Tibial artery (tissue), 4 donors: ENCODE measurements at places on chromosomes 2 and 18.

GRCh38 chr2:231337807-231338759 is 57.4 kb upstream of the B3GNT7 start:
- no peaks in the 10 kb centered on the region for H3K4me1 ChIP-seq
- no peak overlapping the region for H3K27ac ChIP-seq
- no peaks in the 10 kb centered on the region for H3K27me3 ChIP-seq
- DNase-seq = no peak
- H3K4me3 ChIP-seq = no peak overlapping the region

DNA sequence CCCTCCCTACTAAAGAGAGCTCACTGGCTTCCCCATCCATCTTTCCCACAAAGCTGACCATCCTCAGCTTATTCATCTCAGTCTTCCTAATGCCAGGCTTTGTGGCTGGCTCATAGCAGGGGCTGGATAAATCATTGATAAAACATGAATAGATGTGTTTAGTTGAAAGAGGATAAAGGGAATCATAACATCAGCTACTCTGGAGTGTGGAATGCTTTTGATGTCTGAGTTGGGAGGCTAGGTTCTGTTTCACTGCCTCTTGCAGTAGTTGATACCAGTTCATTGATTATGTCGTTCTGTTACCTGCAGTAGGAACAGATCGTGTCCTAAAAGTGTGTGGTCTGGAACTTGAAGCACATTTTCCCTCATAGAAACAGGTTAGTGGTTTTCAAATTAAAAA is 66.3 kb upstream of the HK2 start:
- H3K36me3 ChIP-seq = no peaks in the 10 kb centered on the region

GRCh38 chr2:18077704-18078103 is 199.2 kb downstream of the KCNS3 start:
- H3K4me1 ChIP-seq = no peaks in the 10 kb centered on the region
- H3K36me3 ChIP-seq = no peaks in the 10 kb centered on the region
- no peaks in the 10 kb centered on the region for H3K27me3 ChIP-seq
- H3K27ac ChIP-seq = no peak overlapping the region

GRCh38 chr18:28112056-28112470 is 64.9 kb downstream of the CDH2 start:
- H3K27me3 ChIP-seq = no peaks in the 10 kb centered on the region
- no peaks in the 10 kb centered on the region for H3K36me3 ChIP-seq
- no peak overlapping the region for H3K4me3 ChIP-seq
- no peak overlapping the region for H3K27ac ChIP-seq
- peaks cover 26% of the 10 kb centered on the region for H3K4me1 ChIP-seq
- DNase-seq = no peak

DNA sequence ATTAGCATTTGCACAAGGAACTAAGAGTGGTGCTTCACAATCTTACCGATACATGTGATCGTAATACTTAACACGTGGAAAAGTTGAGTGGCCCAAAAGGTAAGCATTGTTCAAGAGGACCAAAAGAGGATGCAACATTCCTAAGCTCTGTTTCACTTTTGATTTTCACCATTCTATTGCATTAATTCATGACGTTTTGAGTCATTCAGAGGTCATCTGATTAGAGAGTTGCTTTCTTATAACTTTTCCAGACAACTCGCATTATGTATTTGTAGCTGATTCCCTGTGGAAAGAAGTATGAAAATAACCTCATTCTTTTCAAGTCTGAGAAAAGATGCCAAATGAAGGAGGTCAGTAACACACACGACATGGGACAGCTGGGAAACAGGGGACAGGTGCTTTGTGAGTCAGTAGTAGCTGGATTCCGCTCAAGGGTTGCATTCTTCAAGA is 344.4 kb downstream of the RND3 start:
- no peak for DNase-seq
- no peaks in the 10 kb centered on the region for H3K27me3 ChIP-seq
- H3K36me3 ChIP-seq = no peaks in the 10 kb centered on the region
- no peak overlapping the region for H3K27ac ChIP-seq
- H3K4me1 ChIP-seq = no peaks in the 10 kb centered on the region
- no peak overlapping the region for H3K4me3 ChIP-seq

GRCh38 chr2:28610583-28611201 is 114.8 kb downstream of the PLB1 start:
- no peaks in the 10 kb centered on the region for H3K27me3 ChIP-seq
- H3K4me3 ChIP-seq = no peak overlapping the region
- peak overlapping the region; percentile 80 for H3K27ac ChIP-seq
- peak; percentile 72 for DNase-seq

GRCh38 chr2:3612639-3613523 is 18.0 kb downstream of the COLEC11 start:
- no peaks in the 10 kb centered on the region for H3K36me3 ChIP-seq
- DNase-seq = peak; percentile 57
- no peak overlapping the region for H3K27ac ChIP-seq
- no peak overlapping the region for H3K4me3 ChIP-seq
- no peaks in the 10 kb centered on the region for H3K4me1 ChIP-seq

GRCh38 chr18:63159590-63159989 is 160.0 kb downstream of the BCL2 start:
- no peaks in the 10 kb centered on the region for H3K36me3 ChIP-seq
- H3K27ac ChIP-seq = peak overlapping the region; percentile 76
- H3K4me3 ChIP-seq = no peak overlapping the region
- H3K4me1 ChIP-seq = peaks cover 71% of the 10 kb centered on the region
- H3K27me3 ChIP-seq = no peaks in the 10 kb centered on the region

GRCh38 chr2:186064507-186064906 is 325.9 kb downstream of the FSIP2 start:
- H3K36me3 ChIP-seq = no peaks in the 10 kb centered on the region
- H3K4me1 ChIP-seq = no peaks in the 10 kb centered on the region
- DNase-seq = no peak
- no peaks in the 10 kb centered on the region for H3K27me3 ChIP-seq

GRCh38 chr2:222134654-222135053 is 164.1 kb downstream of the PAX3 start:
- no peak for DNase-seq
- no peaks in the 10 kb centered on the region for H3K27me3 ChIP-seq
- no peaks in the 10 kb centered on the region for H3K4me1 ChIP-seq
- H3K4me3 ChIP-seq = no peak overlapping the region

DNA sequence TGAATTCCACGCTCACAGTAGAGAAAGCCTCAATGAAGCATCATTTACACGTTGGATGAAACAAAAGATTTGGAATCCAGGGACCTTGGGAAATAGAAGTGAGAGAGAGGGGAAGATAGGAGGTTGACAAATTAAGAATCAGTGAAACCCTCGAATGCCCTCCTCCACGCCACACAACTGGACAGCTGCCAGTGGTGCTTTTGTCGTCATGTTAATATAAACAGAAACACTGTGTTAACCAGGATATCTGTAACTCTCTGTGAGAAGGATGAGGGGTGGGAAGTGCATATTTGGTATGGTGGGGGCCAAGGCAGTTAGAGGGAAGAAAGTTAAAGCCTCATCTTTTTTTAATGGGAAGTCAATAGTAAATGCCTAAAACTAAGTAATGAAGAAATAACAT is 108.7 kb downstream of the GFPT1 start:
- H3K36me3 ChIP-seq = no peaks in the 10 kb centered on the region
- peaks cover 1% of the 10 kb centered on the region for H3K4me1 ChIP-seq
- H3K27me3 ChIP-seq = no peaks in the 10 kb centered on the region
- H3K4me3 ChIP-seq = no peak overlapping the region
- DNase-seq = no peak
- no peak overlapping the region for H3K27ac ChIP-seq

- no peak overlapping the region for H3K4me3 ChIP-seq
- H3K27me3 ChIP-seq = no peaks in the 10 kb centered on the region
- no peaks in the 10 kb centered on the region for H3K36me3 ChIP-seq
- peaks cover 8% of the 10 kb centered on the region for H3K4me1 ChIP-seq
Measured at GRCh38 chr18:3872641-3873040, 422.7 kb downstream of the TGIF1 start.

- no peaks in the 10 kb centered on the region for H3K4me1 ChIP-seq
- no peak overlapping the region for H3K4me3 ChIP-seq
- H3K36me3 ChIP-seq = no peaks in the 10 kb centered on the region
- H3K27me3 ChIP-seq = no peaks in the 10 kb centered on the region
Measured at GRCh38 chr18:361941-362310, 94.1 kb upstream of the THOC1 start.

- no peaks in the 10 kb centered on the region for H3K27me3 ChIP-seq
- no peaks in the 10 kb centered on the region for H3K4me1 ChIP-seq
- DNase-seq = no peak
- no peak overlapping the region for H3K4me3 ChIP-seq
- H3K36me3 ChIP-seq = no peaks in the 10 kb centered on the region
Measured at GRCh38 chr2:59776726-59777008, 776.8 kb downstream of the BCL11A start.

- no peak for DNase-seq
- H3K36me3 ChIP-seq = no peaks in the 10 kb centered on the region
- H3K4me1 ChIP-seq = no peaks in the 10 kb centered on the region
- H3K27ac ChIP-seq = no peak overlapping the region
- H3K27me3 ChIP-seq = no peaks in the 10 kb centered on the region
Measured at GRCh38 chr2:199100326-199101110, 357.2 kb downstream of the SATB2 start.

DNA sequence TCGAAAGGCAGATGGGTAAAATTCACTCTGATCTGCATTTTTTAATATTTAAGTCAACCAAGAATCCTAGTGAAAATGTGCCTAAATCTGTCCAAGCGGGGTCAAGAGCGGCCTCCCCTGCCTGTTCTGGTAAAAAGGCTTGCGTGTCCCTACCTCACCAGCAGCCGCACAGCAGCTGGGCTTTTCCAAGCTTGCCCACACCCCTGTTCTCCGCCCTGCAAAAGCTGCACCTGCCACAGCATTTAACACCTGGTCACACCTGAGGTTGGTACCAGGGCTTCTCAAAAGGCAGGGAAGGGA is 25.8 kb upstream of the TMEM182 start:
- H3K36me3 ChIP-seq = no peaks in the 10 kb centered on the region
- peak overlapping the region; percentile 88 for H3K4me3 ChIP-seq

- DNase-seq = no peak
- no peak overlapping the region for H3K4me3 ChIP-seq
- no peaks in the 10 kb centered on the region for H3K4me1 ChIP-seq
- H3K36me3 ChIP-seq = no peaks in the 10 kb centered on the region
- H3K27me3 ChIP-seq = no peaks in the 10 kb centered on the region
- H3K27ac ChIP-seq = no peak overlapping the region
Measured at GRCh38 chr2:59083075-59083828, 842.1 kb upstream of the FANCL start.

DNA sequence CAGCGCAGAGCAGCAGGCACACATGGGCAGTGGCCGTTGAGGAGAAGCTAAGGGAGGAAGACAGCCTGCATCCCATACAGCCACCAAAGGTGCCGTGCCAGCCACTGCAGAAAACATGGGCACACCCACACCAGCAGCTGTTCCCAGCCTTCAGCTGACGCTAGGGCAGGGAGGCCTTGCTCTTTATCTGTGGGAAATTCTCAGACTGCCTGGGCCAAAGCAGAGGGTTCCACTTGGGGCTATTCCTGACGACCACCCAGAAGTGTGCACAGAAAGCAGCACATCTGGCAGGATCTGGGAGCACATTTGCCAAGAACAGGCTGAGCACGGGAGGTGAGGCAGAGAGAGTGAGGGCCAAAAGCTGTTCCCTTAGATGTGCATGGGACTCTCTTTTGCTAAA is 101.3 kb upstream of the SOX11 start:
- DNase-seq = no peak
- H3K36me3 ChIP-seq = no peaks in the 10 kb centered on the region
- no peak overlapping the region for H3K27ac ChIP-seq
- H3K27me3 ChIP-seq = no peaks in the 10 kb centered on the region

DNA sequence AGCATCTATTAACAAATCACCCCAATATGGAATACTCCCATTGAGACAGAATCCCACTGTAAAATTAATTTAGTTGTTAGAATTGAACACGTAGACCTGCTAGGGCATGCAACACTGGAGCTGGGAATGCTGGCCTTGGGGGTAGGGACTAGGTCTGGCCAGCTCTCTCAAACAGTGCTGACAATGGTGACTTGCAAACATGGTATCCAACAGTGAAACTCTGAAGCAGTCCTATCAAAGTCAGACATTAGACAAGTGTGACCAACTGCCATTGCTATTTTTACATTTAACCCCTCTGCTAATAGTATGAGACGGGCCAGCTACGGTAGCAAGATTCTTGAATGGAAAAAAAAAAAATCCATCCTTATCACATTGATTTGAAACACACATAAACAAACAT is 7.2 kb downstream of the E2F6 start:
- H3K36me3 ChIP-seq = peaks cover 3% of the 10 kb centered on the region
- no peak for DNase-seq
- H3K4me1 ChIP-seq = no peaks in the 10 kb centered on the region
- H3K27me3 ChIP-seq = no peaks in the 10 kb centered on the region

DNA sequence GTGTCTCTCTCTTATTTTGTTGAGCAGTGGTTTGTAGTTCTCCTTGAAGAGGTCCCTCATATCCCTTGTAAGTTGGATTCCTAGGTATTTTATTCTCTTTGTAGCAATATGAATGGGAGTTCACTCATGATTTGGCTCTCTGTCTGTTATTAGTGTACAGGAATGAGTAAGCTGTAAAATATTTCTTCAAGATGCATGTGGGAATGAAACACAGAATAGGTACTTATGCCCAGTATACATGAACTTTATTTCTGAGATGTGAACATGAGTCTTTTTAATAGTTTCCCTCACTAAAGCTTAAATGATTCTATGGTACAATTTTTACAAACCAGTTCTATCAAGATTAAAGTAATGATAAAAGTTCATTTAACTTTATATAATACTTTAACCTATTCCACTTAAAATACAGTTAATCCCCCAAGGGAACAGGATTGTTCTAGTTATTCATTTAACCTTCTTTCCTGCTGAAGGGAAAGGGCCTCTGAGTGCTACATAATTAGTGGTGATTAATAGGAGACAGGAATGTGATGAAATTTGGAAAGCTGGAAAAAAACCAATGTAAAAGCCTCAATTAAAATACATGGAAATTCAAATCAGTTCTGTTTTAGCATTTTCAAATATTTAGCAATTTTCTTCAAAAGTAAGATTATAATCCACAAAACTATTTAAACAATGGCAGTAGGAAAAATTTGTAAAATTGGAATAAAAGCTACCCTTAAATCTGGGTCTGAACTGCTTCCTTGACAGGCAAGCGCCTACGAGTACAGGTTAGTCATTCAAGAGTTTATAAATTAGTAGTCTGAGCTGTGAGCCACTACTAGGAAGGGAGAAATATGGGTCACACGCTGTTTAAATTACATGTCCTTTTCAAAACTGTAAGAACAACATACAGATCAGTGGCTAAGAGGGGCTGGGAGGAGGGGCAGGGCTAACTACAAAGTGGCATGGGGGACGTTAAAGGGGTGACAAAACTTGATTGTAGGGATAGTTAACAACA is 28.9 kb downstream of the SPIRE1 start:
- H3K27ac ChIP-seq = no peak overlapping the region
- DNase-seq = no peak

- DNase-seq = no peak
- peak overlapping the region; percentile 16 for H3K4me3 ChIP-seq
Measured at GRCh38 chr2:44936715-44937687, 4.5 kb upstream of the SIX3 start.
